ENCODE measurements at places on chromosomes 7 and 10.
A peak's percentile ranks its signal among the peaks of the same experiment; 100 is the strongest.

DNA sequence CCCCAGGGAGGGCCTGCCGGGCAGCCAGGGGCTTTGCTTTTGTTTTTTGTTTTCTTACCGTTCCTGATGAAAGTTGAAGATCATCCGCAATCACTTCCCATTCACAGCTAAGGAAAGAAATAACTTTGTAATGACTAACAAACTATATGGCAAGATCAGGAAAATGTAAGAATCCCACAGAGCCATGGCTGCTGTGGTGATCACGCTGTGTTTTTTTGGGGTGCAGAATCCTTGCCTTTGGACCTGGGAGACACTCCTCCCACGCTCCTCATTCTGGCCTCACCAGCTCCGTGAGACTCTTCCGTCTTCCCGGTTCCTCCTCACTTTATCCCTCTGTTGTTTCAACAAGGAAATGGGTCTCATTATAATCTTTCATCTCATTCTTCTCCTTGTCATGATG, 443.0 kb upstream of the MGMT start:
- H3K36me3 ChIP-seq, result no peaks in the 10 kb centered on the region
- H3K4me3 ChIP-seq, result no peak overlapping the region
- H3K4me1 ChIP-seq, result no peaks in the 10 kb centered on the region
- H3K27me3 ChIP-seq, result peaks cover 10% of the 10 kb centered on the region

DNA sequence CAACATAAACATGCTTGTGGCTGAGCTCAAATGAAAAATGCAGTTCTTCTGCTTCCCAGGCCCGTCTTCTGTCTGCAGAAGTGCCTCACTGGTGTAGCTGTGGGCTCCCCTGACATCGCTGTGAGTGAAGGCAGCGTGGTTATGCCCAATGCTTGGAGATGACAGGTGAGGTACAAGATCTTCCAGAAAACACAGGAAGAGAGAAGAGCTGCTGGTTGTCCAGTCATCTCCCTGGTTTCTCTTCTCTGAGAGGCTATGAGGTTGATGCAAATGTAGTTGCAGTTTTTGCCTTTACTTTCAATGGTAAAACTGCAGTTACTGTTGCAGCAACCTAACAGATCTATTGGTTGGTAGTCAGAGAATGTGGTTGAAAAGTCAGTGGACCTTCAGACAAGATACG, 223.6 kb downstream of the GATA3 start:
- H3K27ac ChIP-seq, result no peak overlapping the region
- H3K4me1 ChIP-seq, result no peaks in the 10 kb centered on the region
- no peaks in the 10 kb centered on the region for H3K27me3 ChIP-seq
- no peak overlapping the region for H3K4me3 ChIP-seq
- no peak for DNase-seq

DNA sequence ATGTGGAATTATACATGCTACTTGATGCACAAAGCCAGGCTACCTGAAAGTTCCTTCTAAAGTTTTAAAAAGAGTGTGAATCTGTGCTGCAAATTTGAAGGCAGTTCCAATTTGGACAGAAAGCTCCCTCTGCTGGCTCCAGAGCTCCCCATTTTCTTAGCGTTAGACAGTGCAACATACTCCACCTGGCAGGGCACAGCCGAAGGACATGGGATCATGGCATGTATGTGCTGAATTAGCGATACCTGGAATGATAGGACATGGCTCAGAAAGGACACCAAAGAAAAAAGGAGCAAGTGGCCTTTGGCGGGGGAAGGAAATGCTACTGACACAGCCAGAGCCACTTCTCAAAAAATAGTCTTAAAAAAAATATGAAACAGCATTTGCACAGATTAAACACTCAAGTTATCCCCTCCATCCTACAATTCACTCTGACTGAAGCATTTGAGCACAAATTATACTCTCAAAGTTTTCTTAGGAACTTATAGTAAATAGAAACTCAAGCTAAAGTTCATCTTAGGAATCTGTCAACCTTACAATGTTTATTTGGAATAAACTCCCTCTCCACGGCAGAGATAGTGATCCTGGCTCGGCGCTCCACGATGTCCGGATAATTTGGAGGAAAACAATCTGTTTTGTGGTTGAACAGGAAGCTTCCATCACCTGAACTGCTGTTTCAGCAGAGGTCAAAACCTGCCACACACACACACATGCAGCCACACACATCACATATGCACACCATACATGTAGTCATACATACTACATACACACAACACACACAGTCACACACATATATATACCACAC, 80.0 kb downstream of the C7orf25 start:
- DNase-seq, result peak; percentile 48
- H3K36me3 ChIP-seq, result no peaks in the 10 kb centered on the region
- H3K4me3 ChIP-seq, result no peak overlapping the region
- H3K27me3 ChIP-seq, result no peaks in the 10 kb centered on the region

GRCh38 chr10:21431799-21432198, 93.7 kb downstream of the SKIDA1 start:
- no peaks in the 10 kb centered on the region for H3K4me1 ChIP-seq
- no peak for DNase-seq
- no peaks in the 10 kb centered on the region for H3K27me3 ChIP-seq

DNA sequence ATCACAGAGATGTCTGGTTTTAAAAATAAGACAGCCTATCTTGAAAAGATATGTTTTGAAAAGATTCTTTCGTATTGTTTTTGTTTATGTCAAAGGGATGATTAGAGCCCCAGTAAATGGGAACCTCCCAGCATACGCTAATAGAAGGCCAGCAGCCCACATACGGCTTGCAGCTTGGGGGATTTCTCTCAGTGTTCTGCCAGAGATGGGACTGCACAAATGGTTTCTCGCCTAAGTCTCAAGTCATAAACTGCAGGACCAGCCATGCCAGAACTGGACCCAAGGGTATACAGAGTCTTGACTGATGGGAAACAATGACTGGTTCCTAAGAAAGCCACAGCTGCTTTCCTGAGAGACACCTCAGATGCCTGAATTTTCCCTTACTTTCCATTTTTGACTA, 306.9 kb upstream of the DGKB start:
- H3K36me3 ChIP-seq, result no peaks in the 10 kb centered on the region
- H3K27ac ChIP-seq, result no peak overlapping the region
- no peaks in the 10 kb centered on the region for H3K4me1 ChIP-seq
- no peak for DNase-seq

- DNase-seq, result no peak
- H3K4me1 ChIP-seq, result no peaks in the 10 kb centered on the region
- no peak overlapping the region for H3K27ac ChIP-seq
- H3K27me3 ChIP-seq, result no peaks in the 10 kb centered on the region
- no peaks in the 10 kb centered on the region for H3K36me3 ChIP-seq
Observed at GRCh38 chr10:58023341-58024073, 244.2 kb downstream of the IPMK start.
